ENCODE measurements at places on chromosomes 3 and 15.

DNA sequence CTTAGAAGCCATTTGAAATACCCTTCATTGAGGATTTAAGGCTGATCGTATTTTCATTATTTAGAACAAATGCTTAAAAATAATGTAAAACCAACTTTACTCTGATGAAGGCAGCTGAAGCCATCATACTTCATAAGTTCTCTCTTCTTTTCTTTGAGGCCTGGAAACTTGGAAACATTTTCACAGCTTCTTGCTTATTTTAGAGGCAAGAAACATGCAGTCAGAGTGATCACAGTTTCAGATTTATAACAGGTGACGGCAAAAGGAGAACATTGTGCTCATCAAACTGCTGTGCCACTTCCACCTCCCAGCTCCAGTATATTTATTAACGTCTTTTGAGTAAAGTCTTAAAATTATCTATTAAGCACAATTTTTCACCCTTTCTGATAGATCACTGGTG is 376.1 kb downstream of the PTPRG start:
- no peak for DNase-seq

DNA sequence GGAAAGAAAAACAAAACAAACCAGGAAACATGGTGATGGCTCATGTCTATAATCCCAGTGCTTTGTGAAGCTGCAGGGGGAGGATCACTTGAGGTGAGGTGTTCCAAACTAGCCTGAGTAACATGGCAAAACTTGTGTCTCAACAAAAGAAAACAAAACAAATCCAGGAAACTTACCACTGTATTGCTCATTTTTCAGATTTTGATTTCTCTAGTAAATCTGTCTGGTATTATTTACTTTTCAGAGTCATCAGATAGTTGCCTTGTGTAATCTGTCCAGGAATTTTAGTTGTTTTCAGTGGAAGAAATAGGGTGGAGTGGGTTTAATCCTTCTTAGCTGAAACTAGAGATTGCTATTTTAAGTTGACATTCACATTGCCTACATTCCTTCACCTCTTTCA is 91.8 kb upstream of the ALCAM start:
- no peak for DNase-seq

DNA sequence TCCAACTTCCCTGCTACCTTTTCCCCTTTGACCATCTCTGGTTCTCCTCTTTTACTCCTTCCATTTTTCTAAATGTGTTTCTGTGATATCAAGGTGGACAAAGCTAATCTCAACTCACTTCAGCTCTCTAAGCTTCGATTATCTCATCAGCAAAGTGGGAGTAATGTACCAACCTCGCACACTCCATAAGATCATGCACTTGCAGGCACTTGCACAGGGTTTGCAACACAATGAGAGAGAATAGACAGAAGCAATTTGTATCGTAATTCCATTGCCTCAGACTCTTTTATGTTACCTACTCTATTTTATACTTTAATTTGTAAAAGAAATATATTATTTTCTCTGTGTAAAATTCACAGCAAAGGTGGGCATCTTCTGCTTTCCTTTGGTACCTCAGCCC is 7.0 kb upstream of the POLQ start:
- DNase-seq: no peak

DNA sequence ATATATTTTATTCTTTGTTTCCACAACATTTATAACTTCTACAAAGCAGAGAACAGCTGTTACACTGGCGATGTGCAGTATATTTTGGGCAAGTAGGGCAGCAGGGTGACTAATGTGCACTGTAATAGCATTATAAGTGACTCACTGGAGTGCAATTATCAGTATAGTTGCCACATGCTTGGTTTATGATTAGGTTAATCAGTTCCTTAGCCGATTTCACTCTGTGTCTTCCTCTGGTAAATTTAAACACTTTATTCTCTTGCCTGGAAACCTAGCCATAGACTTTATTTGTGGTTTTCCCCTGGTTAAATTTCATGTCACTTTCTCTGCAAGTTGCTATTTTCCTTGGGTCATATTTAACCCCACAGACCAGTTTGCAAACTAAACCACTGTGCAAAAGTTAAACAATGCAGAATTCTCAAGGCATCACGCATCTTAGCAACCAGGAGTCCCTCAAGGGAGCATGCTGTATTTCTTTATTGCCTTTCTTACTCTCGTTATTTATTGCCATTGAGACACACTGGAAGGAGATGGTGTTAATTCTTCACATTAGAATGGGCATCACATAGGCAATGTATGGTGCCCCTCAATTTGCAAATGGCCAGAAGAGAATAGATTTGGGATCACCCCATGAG is 690.2 kb upstream of the DPPA4 start:
- no peak for DNase-seq

GRCh38 chr15:67931861-67932260 is 92.0 kb upstream of the RNU6-1 start:
- DNase-seq: no peak

- DNase-seq: no peak
Observed at GRCh38 chr3:154143873-154144272, 22.7 kb downstream of the ARHGEF26 start.

DNA sequence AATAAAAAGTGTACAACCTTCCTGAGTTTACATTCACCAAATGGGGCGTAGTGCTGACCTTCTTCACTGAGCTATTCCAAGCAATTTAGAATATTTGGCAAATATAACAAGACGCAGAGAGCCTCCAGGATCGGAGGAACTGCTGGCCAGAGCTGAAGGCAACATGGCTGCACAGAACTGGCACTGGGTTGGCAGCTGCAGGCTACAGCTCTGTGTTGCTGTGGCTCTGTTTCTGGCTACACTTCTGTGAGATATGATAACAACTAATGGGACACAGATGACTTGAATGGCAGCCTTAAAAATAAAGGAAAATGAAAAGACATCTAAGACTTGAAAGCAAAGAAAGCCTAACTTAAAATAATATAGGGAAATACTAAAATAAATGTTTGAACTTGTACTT is 10.8 kb upstream of the SLC6A20 start:
- DNase-seq: no peak

- no peak for DNase-seq
Observed at GRCh38 chr3:10549617-10550230, 44.3 kb upstream of the ATP2B2 start.

DNA sequence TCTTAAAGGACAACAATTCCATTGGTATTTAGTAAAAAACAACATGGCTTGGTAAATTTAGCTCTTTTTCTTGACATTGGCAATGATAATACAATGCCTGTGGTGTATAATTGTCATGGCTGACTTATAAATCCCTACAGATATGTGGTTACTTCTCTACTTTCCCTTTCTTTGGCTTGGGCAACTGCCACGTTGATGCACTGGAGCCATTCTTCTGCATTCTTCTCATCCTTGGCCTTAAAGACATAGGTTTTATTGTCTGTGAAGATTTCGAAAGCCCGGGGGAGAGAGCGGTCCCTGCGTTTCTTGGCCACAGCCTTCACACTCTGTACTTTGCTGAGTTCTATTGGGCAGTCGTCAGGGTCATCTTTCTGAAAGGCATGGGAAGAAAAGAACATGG is 101.1 kb upstream of the CCNL1 start:
- DNase-seq: no peak

- DNase-seq: peak; percentile 62
Observed at GRCh38 chr3:13452490-13453335, 27.4 kb upstream of the HDAC11 start.

DNA sequence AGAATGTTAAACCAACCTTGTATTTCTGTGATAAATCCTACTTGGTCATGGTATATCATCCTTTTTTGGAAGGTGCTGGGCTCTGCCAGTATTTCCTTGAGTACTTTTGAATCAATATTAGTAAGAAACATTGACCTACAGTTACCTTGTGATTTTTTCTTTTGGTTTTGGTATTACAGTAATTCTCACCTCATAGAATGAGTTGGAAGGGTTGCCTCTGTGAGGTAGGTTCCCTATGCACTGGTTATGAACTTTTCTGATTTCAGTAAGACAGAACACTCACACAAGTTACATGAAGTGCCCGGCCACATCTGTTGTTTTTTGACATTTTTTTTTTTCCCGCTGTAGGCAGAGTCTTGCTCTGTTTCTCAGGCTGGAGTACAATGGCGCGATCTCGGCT is 20.0 kb downstream of the PCCB start:
- DNase-seq: no peak

- peak; percentile 28 for DNase-seq
Observed at GRCh38 chr3:113221721-113222257, 10.4 kb downstream of the BOC start.

GRCh38 chr3:81699536-81700320 is 61.7 kb downstream of the GBE1 start:
- no peak for DNase-seq

- no peak for DNase-seq
Observed at GRCh38 chr3:140756240-140757016, 78.6 kb downstream of the TRIM42 start.

DNA sequence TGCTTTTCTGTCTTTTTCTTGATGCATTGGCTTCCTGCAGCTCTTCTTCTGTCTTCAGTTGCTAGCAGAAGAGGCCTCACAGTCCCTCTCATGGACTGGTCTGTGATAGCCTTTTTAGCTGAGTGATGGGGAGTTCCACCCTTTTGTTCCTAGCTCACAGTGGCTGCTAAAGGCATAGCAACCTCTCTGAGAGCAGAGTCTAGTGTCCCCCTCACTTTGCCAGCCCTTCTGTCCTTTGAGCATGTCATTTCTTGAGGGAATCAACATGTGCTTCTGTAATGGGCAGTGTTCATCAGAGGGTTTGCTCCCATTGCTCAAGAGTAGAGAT is 44.4 kb downstream of the GAP43 start:
- DNase-seq: no peak

DNA sequence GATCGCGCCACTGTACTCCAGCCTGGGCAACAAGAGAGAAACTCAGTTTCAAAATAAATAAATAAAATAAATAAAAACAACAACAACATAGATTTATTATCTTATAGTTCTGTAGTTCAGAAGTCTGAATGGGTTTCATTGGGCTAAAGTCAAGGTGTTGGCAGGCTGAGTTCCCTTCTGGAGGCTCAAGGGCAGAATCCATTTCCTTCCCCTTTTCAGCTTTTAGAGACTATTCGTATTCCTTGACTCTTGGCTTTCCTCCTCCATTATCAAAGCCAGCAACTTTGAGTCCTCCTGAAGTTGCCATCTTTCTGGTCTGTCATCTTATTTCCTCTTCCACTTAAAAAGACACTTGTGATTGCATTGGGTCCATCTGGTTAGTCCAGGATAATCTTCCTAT is 12.1 kb downstream of the BLM start:
- no peak for DNase-seq

DNA sequence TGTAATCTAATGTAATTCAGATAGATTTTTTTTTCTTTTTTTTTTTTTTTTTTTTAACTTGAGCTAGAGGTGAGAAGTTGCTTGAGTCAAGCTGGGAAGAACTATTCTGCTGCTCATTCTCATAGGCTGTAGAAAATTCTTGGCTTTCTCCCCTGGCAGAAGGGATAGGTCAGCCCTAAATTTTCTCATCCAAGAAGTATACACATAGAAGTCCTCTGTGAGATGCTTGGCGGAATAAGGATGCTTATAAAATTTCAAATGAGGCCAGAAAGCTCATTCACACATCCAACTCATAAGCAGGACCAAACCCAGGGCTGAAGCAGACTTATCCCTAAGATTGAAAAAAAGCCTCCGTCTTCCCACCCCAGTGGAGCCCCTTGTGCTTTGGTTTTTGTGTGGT is 572.5 kb downstream of the SQOR start:
- DNase-seq: no peak

DNA sequence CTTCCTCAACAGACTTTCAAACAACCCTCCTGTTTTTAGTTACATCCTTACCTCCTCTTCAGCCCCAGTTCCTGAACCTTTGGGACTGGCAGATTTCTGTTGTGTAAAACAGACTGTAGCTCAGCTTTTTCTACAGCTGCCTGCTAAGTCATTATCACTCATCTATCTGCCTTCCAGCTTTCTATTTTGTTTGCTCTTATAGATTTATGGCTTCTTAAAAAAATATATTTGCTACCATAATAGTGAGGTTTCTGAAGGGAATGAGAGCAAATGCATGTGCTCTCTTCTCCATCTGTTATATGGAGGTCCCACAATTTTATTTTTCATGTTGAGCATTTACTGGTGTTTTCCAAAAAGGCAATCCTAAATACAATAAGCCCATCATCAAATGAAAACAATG is 18.2 kb upstream of the GJD2 start:
- DNase-seq: no peak

GRCh38 chr15:39432912-39433348 is 147.9 kb upstream of the THBS1 start:
- DNase-seq: no peak

DNA sequence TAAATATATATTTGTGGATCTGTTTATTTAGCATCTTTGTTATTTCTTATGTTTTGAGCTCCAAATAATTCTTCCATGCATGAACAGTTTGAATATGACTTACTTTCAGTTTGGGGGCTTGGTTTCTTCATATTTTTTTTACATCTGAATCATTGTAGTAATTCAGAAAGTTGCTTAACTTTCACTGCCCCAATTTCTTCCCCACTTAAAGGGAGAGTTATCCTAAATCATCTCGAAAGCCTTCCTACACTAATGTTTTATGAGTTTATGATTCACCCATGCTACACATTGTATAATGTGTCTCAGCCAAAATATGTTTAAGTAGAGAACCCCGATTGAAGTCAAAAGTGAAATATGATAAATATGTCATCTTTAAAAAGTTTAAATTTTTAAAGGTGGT is 47.8 kb downstream of the SPRED1 start:
- no peak for DNase-seq

DNA sequence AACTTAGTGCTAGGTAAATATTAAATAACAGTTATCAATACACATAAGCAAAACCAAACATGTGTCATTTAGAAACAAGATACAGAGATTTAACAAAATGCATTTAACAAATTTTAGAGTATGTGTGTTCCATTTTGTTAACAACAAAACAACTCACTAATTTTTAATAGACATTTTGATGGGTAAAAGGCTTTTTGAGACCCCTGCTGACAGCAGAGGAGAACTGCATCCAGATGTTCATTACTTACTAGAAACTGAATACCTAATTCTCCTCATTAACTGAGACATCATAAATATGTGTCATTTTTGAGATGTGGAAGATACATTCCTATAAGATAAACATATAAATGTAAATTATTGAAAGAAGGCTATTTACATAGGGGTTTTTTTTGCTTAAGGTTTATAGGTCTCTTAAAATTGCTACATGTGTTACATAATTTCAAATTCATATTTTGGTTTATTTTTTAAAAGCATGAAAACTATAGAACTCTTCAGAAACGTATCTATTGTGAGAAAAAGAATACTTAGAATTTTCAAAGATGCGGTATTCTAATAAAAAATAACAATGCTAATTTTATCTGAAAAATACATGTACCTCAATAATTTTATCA is 1009.8 kb downstream of the TUSC7 start:
- DNase-seq: no peak

DNA sequence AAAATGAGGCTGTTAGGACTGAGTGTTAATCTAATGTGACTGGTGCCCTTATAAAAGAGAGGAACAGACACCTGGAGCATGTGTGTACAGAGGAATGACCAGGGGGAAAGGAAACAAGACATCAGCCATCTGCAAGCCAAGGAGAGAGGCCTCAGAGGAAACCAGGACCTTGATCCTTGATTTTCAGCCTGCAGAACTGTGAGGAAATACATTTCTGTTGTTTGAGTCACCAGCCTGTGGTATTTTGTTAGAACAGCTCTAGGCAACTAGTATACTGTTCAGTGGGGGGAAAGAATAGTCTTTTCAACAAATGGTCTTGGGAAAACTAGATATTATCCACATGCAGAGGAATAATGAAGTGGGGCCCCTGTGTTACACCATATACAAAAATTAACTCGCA is 80.6 kb downstream of the CCR1 start:
- no peak for DNase-seq

- DNase-seq: no peak
Observed at GRCh38 chr3:6112546-6112945, 748.4 kb upstream of the GRM7 start.

- DNase-seq: no peak
Observed at GRCh38 chr3:63384382-63384781, 106.3 kb downstream of the SYNPR start.

- DNase-seq: no peak
Observed at GRCh38 chr3:146052791-146053310, 108.1 kb downstream of the PLOD2 start.
